Stimulated activated CD8-positive, alpha-beta memory T cell treated with anti-CD3 and anti-CD28 coated beads, Interleukin-15, amount 100 ng/mL, for 24 hours (primary cell): ENCODE measurements at places on chromosomes 2 and 18.
A peak's percentile ranks its signal among the peaks of the same experiment; 100 is the strongest.

- DNase-seq, result no peak
Observed at GRCh38 chr2:120481446-120482194, 135.7 kb downstream of the INHBB start.

- no peak for DNase-seq
Observed at GRCh38 chr2:196361606-196362326, 190.4 kb upstream of the STK17B start.

- no peak for DNase-seq
Observed at GRCh38 chr2:875687-876615, 74.7 kb upstream of the SNTG2 start.

DNA sequence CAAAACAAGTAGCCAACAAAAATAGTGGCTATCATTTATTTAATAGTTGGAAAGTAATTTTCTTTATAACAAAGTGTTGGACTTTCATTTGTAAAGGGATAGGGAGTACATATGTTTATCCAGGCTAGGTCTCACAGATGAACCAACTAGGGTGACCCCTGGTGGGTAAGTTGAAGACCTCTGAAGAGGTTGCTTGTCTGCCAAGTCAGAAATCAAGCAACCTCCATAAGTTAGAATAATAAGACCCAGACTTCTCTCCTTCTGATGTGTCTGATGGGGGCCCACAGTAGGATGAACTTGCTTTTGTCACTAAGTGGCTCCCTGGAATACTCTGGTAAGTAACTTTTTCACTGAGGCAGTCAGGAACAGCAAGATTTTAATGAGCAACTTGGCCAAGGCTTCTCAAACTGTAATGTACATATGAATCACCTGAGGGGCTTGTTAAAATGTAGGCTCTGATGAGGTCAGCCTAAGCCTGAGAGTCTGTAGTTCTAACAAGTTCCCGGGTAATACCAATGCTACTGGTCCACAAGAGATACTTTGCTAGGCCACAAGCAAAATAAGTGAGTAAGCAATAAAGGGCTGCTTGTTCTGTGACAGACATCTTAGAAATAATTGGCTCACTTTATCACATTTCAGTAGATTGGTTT lies 319.6 kb downstream of the PIK3C3 start:
- DNase-seq, result no peak

GRCh38 chr2:81675641-81676040 lies 1371.1 kb upstream of the LRRTM1 start:
- no peak for DNase-seq

DNA sequence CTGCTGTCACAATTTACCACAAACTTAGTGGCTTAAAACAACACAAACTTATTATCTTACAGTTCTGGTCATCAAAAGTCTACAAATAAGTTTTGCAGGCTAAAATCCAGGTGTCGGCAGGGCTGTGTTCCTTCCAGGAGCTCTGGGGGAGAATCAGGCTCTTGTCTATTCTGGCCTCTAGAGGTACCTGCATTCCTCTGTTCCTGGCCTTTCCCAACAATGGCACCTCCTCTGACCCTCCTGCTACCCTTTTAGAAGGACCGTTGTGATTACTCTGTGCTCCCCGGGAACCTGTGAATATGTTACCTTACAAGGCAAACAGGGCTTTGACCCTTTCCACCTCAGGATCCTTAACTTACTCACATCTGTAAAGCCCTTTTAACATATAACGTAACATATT lies 98.5 kb downstream of the MRPS9 start:
- no peak for DNase-seq

DNA sequence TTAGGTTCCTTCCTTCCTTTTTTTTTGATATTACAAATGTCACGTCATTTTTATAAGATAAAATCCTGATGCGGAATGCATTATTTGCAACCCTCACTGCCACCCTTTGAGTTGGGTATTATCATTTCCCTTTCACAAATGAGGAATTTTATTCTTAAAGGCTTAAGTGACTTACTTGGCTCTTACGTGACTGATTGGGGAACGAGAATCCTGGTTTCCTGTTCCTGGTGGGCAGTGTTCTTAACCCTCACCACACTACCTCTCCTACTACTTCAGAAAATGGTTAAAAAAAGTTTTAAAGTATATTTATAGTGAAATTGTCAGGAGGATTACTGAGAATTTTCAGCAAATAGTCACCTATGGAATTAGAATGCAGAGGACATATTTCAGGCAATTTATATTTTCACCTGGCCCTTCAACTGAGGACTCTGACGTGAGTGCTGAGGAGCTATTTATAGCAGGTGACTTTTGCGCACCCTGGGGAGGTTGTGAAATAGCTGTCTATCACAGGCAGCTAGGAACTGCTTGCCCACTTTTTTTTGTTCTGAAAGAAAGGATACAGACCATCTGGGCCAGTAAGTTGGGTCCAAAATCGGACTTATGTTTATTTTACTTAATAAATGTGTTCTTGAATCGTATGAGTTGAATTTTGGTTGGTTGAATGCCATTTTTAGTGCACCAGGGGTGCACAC lies 18.7 kb upstream of the RASGRP3 start:
- no peak for DNase-seq

DNA sequence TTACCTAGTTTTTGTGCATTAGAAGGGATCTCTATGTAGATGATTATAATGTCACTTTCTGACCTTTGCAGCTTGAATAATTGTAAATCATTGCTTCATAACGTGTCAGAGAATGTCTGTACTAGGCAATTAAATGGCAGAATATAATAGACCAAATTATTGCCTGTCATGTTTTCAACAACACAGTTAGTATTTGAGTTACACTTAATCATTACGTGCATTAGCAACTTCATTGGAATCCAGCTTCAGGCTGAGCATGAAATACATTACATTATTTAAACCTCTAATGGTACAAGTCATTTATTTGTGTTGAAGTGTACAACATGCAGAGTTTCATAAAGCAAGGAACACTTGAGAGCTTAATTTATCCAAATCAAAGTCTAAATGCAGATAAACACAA lies 48.0 kb downstream of the ZNF407 start:
- DNase-seq, result no peak

GRCh38 chr2:161857920-161858319 lies 216.1 kb downstream of the DPP4 start:
- DNase-seq, result no peak

DNA sequence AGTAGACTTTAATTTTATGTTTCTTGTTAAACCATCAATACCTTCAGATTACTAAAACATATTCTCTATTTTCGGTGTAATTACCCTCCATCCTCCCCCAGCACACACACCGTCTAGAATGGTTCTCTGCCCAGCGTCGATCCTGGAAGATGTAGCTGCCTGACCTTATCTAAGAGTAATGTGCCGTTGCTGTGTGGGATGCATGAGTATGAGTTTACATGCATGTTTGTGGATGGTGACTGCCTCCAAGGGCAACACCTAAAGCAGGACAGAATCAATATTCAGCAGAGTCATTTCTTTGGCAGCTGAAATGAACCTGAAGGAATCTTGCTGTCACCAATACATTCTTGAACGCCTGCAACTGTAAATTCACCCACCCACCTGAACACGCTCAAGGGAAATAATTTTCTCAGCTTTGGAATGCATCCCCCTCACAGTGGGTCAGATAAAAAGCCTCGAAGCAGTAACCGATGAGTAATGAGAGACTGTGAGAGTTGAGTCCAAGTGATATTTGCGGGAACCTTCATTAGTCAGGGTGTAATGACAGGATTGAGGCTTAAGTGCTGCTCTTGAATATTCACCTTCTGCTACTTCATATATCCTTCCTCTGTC lies 155.8 kb upstream of the RND3 start:
- no peak for DNase-seq

DNA sequence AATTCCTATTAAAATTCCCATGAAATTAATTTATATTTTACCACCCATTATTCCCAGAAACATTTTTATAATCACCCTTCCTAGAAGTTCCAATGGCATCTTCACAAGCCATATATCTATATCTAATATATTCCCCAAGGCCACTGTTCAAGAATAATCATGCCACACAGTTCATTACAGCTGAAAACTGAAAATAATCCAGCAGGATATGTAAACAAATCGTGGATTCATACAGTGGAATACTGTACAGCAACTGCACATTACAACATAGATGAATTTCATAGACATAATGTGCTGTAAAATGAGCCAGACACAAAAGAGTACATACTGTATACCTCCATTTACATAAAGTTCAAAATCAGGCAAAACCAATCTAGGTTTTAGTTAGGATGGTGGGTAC lies 63.9 kb upstream of the SERPINE2 start:
- DNase-seq, result no peak

DNA sequence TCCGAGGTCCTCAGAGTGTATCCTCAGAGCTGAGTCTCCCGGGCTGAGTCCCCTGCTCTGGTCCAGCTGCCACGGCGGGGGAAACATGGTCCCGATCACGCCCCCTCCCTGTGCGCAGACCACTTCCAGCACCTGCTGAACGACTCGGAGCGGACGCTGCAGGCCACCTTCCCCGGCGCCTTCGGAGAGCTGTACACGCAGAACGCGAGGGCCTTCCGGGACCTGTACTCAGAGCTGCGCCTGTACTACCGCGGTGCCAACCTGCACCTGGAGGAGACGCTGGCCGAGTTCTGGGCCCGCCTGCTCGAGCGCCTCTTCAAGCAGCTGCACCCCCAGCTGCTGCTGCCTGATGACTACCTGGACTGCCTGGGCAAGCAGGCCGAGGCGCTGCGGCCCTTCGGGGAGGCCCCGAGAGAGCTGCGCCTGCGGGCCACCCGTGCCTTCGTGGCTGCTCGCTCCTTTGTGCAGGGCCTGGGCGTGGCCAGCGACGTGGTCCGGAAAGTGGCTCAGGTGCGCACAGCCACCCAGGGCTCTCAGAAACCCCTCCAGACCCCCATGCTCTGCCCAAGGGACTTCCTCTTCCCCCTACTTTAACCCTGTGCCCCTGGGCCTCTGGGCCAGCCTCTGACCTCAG lies 26.7 kb downstream of the GPC1 start:
- no peak for DNase-seq

- no peak for DNase-seq
Observed at GRCh38 chr18:57426187-57426586, 9.0 kb upstream of the ONECUT2 start.

DNA sequence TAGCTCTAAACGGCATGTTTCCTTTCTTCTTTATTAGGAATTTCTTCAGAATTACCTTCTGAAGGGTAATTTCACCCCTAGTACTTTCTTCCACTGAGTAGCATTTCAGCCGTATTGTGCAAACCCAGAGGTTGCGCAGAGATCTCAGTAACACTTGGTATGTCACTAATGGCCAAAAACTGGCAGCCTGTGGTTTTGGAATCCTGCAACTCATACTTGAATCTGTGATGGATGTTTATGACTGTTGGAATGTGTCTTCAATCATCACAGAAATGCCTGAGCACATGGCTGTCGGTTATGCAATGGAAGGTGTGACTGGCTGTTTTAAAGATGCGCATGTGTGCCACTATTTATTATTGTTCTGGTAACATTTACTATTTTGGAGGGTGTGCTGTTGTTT lies 100.0 kb downstream of the COLEC12 start:
- DNase-seq, result no peak

DNA sequence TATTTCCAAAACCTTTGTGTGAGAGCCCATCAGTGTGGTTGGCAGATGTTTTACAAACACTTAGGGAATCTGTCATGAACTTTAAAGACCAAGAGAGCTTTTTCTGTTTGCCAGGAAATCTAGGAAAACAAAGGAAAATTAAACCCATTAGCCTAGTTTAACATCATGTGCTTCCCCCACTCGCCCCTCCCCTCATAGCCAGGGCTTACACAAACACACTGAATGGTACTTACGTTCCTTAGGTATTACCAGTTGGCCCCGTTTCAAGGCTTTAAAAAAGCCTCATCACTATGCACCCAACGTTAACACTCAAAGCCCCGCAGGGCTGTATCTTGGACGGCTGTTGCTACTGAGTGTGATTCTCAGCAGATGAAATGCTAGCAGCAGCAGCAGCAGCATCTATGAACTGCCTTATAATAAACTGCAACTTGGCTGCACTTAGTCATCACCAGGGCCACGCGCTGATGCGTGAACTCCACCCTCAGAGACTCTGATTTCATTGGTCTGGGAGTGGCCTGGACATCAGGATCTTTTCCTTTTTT lies 20.1 kb upstream of the TTC39C start:
- DNase-seq, result no peak

DNA sequence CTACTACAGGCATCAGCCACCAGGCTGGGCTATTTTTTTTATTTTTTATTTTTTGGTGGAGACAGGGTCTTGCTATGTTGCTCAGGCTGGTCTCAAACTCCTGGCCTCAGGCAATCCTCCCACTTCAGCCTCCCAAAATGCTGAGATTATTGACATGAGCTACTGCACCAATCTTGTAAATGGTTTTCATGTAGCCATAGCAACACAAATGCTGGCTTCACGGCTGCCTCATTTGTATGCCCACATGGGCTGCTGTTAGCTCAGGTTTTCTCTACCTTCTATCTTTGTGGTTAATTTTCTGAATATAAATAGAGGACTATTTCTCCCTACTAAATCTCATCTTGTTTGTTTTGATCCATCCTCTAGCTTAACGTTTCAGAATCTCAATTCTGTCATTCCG lies 58.2 kb downstream of the PLEKHM3 start:
- DNase-seq, result no peak

DNA sequence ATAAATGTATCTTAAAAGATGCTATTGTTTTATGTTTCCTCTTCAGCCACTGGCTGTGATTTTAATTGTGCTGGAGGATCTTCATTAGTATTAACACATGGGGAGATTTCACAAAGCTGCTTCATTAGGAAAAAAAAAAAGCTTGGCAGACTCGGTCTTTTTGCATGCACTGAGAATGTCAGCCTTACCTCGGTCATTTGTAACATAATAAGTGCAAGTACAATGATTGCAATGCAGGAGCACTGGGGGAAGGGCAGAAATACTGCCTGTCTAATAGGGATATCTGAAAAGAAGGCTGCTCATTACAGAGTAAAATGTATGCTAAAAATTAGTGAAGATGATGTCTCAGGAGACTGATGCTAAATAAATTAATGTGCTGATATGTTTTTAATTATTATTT lies 1.3 kb upstream of the BAZ2B start:
- no peak for DNase-seq

DNA sequence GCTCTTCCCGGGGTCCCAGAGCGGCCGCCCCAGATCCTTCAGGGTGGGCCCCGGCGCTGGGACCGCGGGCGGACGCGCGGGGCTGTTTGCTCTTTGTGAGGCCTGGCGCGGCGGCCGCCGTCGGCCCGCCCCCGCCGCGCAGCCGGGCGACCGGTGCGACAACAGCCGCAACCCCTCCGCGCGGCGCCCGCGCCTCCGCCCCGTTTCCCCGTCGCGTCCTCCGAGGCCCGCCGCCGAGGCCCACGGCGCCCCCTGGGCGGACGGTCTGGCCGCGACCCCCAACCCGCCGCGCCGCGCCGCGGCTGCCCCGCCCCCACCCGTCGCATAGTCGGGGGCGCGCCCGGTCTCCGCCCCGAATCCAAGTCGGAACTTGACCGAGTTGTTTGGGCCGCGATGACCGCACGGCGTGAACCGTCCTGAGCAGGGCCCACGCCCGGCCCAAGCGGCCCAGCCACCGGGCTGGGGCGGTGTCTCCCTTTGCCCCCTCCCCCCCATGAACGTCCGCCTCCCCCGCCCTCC lies 448 bp downstream of the YPEL5 start:
- DNase-seq, result peak; percentile 4

DNA sequence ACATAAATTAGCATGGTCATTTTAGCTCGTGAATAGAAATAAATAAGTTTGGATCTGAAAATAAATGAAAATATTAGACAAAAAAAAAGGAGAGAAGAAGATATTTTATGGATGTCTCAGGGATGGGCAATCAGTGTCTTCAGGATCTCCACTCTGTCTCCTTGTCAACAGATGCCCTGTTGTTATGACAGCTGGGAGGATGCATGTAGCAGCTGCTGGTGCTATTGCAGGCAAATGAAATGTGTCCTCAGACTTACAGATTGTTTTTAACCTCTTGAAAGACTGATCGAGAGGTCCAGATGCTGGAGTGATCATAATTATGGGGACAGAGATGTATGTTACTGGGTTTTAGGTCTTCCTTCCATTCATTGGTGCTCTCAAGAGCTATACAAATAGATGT lies 24.7 kb upstream of the ARL4C start:
- no peak for DNase-seq
